ENCODE measurements at places on chromosomes 11 and 22.

- DNase-seq: no peak
Observed at GRCh38 chr11:74949753-74950137, 679 bp downstream of the SPCS2 start.

DNA sequence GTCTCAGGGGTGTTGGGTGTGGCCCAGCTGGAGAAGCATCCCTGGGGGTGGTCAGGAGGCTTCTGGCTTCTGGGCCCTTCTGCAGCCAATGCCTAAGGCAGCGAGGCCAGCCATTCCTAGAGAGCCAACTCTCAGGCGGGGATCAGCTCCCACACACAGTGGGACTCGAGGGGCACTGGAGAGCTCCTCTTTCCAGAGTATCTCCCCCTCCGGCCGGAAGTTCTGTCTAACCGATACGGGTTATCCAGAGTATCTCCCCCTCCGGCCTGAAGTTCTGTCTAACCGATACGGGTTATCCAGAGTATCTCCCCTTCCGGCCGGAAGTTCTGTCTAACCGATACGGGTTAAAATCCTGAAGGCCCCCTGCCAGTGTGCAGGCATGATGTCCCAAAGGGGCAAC, 71.2 kb upstream of the B3GAT1 start:
- no peak for DNase-seq

GRCh38 chr22:18056161-18056666, 21.6 kb upstream of the PEX26 start:
- DNase-seq: no peak

GRCh38 chr22:42596863-42597530, 17.7 kb downstream of the POLDIP3 start:
- no peak for DNase-seq

DNA sequence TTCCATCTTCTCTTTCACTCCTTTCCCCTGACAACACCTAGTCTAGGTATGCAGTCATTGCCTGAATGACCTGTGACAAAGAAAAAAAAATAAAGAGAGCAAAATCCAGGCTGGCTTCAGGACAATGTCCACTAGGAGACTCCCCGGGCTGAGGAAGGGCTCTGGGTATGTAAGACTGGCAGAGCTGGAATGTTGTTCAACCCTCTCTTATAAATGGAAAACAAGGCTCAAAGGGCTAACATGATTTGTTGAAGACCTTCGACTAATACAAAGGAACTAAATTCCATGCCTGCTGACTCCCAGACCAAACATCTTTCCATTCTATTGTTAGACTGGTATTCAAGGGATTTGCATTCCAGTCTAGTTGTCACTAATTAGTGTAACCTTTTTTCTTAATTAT, 122.2 kb downstream of the ARL14EP start:
- DNase-seq: no peak

DNA sequence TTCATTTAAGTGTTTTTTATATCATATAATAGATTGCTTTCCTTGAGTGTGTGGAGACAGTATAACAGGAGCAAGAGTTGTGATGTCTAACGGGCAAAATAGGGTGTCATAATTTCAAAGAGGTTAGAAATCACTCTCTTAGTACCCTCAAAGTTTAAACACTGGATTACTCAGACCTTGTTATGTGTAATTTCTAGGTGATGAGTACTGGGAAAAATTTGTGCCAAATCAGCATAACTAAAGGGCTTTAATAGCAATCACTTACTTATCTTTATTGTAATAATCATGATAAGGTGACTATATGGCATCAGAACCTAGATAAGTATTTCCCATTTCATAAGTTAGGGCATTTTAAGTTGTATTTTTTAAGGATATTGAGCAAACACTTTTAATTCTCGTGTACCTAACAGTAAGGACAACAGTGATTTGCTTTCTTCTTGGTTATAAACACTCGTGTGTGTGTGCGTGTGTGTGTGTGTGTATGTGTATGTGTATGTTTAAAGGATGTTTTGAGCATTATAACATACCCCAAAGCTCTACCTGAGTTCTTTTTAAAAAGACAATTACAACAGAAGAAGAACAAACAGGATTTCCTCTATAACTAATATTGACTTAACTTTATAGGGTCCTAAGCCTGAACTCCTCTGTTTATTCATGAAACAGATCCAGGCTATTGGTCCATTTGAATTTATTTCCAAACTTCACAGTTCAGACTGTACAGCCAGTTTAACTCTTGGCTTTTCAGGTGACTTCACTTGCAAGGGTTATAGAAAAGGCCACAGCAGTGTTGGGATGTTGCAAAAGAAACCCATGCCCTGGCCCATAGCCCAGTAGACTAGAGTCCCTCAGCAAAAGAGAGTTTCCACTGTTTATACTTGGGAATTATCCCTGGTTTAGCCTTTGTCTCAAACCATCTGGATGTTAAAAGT, 23.7 kb upstream of the PDE3B start:
- no peak for DNase-seq

- no peak for DNase-seq
Observed at GRCh38 chr11:100396266-100396665, 290.8 kb upstream of the ARHGAP42 start.

GRCh38 chr11:42521994-42522393, 789.8 kb upstream of the API5 start:
- DNase-seq: no peak

DNA sequence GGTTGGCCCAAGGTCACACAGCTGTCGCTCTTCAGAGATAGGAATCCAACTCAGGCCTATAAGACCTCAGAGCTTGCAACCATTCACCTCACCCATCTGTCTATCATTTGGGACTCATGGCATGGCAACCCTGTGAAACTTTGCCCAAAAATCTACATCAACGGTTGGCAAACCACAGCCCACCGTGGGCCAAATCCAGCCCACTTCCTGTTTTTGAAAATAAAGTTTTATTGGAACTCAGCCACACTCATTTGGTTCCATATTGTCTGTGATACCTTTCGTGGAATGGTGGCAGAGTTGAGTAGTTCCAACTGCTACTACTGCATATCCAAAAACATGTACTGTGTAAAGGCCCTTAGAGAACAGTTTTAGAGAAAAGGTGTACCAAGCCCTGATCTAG, 307.8 kb downstream of the MN1 start:
- DNase-seq: no peak

GRCh38 chr11:80855426-80855825, 1414.6 kb upstream of the TENM4 start:
- no peak for DNase-seq

DNA sequence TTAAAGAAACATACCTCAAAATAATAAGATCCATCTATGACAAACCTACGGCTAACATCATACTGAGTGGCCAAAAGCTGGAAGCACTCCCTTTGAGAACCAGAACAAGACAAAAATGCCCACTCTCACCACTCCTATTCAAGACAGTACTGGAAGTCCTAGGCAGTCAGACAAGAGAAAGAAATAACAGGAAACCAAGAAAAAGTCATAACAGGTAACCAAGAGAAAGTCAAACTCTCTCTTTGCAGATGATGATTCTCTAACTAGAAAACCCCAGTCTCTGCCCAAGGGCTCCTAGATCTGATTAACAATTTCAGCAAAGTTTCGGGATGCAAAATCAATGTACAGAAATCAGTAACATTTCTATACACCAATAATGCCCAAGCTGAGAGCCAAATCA, 35.6 kb downstream of the TMEM123 start:
- DNase-seq: no peak

- DNase-seq: no peak
Observed at GRCh38 chr22:49491726-49492125, 335.9 kb downstream of the BRD1 start.

DNA sequence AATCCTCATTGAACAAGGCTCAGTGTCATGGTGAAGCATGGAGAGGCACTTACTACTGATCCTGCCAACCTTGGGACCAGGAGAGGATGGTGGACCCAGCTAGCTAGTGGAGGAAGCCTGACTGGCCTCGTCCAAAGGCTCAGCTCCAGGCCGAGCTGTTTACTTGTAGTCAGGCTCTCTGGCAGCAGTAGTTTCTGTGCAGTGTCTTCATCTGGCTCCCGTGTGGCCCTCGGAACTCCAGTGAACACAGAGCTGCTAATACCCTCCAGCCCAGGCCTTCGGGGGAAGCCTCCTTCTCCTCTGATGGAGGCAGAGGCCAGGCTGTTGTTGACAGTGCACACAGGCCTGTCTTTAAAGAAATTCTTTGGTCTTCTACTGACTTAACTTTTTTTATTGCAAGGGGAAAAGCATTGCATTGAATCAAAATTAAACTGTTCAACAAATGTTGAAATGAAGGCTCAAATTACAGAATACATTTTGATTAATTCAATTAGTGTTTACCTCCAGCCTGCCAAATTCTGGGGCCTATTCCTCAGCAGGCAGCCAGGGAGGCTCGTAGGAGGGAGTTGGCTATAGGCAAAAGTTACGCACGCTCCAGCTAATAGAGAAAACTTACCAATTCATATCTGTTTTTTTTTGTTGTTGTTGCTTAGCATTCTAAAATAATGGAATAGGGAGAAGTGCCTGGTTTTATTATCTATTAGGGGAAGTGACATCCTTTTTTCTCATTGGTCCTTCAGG, 18.8 kb downstream of the PPFIBP2 start:
- DNase-seq: no peak

- DNase-seq: no peak
Observed at GRCh38 chr11:132058211-132058772, 687.9 kb downstream of the NTM start.

GRCh38 chr22:44541671-44542319, 43.8 kb upstream of the RTL6 start:
- DNase-seq: no peak

- DNase-seq: no peak
Observed at GRCh38 chr22:38135133-38135706, 24.7 kb upstream of the BAIAP2L2 start.

DNA sequence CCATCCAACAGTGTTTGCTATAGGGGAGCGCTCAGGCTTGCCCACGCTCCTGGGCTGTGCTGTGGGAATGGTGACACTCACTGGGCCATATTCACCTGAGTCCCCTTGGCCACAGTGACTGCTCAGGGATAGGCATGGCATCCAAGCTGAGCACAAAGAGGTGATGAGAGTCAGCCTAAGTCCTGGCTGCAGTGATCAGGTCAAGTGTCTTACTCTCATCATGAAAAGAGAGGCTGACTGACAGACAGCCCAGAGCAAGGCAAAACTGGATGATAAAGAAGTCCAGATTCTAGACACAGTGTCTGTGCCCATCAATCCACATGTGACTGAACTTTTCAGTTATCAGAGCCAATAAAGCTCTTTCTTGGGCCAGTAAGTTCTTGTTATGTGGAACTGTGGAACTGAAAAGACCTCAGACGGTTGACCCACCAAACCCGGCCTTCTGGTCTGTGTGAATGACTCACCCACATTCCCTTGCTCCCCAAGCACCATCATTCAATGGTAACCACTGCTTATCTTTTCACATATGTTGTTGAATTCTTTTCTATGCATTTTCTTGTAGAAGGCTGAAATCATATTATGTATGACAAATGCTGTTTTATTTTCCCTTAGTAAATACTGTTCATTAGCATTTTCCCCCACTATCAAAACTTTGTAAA, 43.2 kb upstream of the YPEL1 start:
- no peak for DNase-seq

- no peak for DNase-seq
Observed at GRCh38 chr22:46848197-46848596, 85.7 kb downstream of the TBC1D22A start.

DNA sequence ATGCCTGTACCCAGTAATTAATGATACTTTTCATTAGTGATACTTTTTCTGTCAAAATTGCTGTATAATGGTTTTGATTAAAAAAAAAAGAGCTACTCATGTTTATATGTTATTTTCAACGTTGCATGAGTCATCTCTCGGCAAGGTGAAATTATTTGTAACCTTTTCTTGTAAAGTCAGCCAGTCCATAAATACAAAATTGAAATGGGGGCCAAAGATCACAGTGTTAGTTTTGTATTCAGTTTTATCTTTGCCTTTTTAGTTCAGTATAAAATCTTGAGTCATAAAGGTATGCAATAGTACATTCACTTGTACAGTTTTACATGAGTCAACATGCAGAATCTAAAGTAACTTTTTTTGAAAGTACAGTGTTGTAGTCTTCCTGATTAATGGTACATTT, 4.3 kb downstream of the ARHGEF12 start:
- DNase-seq: no peak

- no peak for DNase-seq
Observed at GRCh38 chr11:9719566-9720289, 55.9 kb downstream of the SWAP70 start.

- DNase-seq: no peak
Observed at GRCh38 chr11:12164061-12165014, 53.9 kb downstream of the MICAL2 start.

- no peak for DNase-seq
Observed at GRCh38 chr22:41555325-41555982, 5.4 kb upstream of the CSDC2 start.

DNA sequence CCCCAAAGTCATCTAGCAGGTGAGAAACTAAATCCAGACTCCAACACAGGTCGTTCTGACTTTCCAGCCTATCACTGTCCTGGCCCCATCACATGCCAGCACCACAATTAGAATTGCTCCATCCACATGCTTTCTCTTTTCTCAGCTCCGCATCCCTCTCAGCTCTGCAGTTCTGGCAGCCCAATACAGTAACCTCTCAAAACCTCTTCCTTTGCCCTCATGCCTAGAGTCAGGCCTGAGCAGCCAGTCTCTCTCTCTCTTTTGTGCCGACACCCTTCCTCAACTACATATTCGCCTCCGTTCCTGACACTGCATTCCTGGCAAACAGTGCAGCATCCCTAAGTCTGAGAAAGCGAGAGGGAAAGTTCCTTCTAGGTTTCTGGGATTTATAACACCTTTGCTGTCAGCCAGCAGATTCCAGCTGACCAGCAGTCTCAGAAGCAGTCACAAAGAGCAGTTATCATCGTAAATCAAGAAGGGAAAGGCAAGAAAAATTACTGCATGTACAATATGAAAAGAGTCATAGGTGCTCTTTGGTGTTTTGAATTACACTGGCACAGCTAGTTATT, 258.0 kb downstream of the FAT3 start:
- DNase-seq: no peak

DNA sequence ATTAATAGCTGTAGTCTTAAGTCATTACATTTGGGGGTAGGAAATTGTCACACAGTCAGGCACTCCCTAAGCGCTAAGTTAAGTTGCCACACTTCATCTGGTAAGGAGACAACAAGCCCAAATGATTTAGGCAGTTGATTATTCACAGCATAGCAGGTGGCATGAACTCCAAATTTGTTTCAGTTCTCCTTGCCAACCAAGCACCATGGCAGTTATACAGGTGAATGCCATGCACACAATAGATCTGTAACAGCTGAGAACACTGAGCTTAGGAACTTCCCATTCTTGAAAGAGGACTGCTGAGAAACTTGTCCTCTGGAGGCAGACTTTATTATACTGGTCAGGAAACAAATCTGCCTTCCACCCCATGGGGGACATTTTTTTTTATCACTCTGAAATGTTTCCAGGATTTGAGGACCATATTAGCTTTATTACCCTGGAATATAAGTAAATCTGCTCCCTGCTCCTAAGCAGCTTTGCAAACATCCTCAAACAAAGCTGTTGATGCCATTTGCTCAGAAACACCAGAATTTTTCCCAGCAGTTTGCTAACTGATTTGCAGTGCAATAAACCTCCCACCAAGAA, 5.1 kb upstream of the INTS4 start:
- DNase-seq: no peak
